ENCODE measurements at places on chromosomes 7 and 10.
A peak's percentile ranks its signal among the peaks of the same experiment; 100 is the strongest.

DNA sequence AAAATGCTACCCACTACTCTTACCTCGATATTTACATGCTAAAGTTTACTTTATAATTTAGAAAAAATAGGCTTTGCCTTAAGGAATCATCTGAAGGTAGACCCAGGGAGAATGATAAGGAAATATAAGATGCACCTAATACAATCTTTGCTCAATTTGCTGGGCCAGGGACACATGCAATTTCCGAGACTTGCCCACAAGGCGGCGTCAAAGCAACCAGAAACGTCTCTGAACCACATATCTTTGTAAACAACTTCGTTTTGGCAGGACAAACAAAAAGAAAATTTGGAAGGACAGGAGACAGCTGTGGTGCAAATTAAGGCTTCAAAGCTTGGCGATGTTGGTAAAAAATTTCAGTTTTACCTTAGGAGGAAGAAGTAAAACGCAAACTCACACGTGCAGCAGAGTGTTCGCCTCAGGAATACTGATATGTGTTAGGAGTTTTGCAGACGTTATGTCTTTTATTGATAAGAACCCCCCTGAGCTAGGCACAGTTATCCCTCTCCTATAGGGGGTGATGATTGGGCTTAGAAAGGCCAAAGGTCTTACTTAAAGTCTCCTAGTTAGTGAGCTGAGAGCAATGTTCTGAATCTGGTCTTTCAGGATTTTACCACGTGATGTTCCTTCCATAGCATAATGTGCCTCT is 134.3 kb downstream of the PRKCQ start:
- DNase-seq, result peak; percentile 14

- DNase-seq, result peak; percentile 84
These were observed 90.9 kb upstream of the SMNDC1 start for GRCh38 chr10:110395350-110396283.

DNA sequence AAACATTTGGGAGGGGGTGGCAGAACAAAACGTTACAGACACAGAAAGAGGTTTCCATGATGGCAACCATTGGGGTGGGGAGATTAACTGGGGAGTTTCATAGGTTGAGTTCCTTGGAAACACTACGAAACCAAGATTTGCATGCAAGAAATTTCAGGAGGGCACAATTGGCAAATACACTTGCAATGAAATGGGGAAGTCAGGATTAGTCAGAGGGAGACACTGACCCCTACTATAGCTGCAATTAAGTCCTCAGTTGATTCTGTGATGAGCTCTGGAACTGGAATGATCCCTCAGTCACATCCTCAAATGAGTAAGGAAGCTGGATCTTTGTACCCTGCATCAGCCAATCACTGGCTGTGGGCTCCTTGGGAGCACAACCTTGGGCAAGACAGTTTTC is 22.1 kb downstream of the CPEB3 start:
- DNase-seq, result no peak

DNA sequence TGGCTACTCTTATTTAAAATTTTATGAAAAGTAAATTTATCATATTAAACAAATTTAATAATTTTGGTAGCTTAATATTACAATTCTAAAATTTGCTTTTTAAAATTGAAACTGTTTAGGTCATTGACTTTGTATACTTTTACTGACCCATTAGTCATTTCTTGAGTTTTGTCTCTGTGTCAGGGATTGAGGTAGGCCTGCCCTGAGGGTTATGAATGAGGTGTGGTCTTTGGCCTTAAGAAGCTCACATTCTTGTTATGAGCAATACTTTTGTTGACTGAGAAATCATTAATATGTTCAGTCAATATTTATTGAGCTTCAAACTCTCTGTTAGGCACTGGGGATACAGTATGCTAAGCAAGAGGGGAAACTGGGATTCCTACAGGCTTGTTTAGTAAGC is 47.0 kb upstream of the RPA3 start:
- no peak for DNase-seq

DNA sequence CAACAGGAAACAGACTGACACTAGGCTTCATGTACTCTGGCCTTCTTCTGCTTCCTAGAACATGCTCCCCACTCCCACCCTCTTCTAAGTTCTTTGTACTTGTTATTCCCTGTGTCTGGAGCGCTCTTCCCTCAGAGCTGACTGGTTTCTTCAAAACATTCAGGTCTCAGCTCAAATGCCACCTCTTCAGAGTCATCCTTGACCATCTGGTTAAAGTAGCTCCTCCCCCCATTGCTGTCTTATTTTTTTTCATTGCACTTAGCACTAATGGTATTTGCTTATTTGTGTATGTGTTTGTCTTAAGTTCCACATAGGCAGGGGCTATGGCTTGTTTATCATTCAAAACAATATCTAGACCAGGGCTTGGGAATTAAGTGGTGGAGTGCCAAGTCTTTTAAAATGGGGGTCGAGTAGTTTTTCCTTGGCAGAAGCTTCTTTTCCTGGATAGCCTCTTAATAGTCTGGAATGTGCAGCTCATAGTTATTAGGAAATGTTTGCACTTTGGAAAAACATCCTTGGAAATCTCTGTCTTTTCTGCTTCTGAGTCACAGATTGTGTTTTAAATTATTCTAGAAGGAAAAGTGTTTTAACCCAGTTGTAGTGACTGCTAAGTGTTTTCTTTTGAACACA is 60.0 kb downstream of the RALA start:
- no peak for DNase-seq

DNA sequence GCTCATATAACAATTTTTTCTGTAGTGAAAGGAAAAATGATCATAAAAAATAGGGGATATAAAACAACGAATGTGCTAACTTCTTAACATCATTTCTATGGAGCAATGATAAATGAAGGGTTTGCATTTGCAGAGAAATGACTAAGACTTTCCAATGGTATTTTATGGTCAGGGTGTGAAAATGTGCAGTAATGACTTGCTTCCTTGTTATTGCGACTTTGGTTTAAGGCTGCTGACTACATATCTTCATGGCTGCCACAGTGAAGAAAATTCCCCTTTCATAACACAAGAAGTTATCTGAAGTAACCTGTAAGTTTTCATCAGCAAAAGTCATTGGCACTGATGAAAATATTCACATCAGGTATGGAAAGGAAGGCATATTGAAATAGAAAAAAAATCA is 166.1 kb upstream of the NRG3 start:
- no peak for DNase-seq

GRCh38 chr7:52726493-52726892 is 308.9 kb upstream of the POM121L12 start:
- DNase-seq, result no peak

- DNase-seq, result peak; percentile 66
These were observed 517.4 kb upstream of the ZMIZ1 start for GRCh38 chr10:78551184-78552005.

DNA sequence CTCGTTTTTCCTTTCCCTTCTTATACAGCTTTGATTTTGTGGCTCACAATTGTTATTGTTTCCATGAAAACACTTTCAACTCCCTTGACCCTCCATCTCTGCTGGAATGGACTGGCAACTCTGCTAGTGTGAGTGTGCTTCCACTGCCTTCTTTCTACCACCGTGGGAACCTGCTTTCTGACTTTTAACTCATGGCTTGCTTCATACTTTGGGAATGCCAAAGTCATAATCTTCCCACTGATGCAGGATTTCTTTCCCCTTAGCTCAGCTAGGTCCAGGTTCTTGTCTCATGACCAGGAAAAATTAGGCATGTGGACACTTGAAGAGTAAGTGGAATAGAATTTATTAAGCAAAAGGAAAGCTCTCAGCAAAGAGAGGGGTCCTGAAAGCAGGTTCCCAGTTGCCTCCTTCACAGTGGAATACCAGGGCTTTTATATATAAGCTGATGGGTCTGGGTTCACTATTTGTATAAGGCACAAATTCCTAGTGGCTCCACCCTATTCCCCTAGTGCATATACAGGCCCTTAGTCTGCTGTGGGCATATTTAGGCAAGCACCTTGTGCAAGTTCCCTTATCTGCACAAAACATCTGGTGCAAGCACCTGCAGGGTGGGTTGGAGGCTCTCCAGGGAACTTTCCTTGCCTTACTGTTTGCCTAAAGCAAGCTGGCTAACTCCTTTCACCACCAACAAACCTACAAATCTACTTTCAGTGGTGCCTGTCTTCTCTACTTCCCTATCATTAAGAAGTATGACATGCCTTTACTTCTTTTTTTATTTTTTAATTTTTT is 119.5 kb downstream of the CFAP58 start:
- no peak for DNase-seq

- DNase-seq, result peak; percentile 73
These were observed 220.0 kb downstream of the ARHGAP21 start for GRCh38 chr10:24503461-24504320.

DNA sequence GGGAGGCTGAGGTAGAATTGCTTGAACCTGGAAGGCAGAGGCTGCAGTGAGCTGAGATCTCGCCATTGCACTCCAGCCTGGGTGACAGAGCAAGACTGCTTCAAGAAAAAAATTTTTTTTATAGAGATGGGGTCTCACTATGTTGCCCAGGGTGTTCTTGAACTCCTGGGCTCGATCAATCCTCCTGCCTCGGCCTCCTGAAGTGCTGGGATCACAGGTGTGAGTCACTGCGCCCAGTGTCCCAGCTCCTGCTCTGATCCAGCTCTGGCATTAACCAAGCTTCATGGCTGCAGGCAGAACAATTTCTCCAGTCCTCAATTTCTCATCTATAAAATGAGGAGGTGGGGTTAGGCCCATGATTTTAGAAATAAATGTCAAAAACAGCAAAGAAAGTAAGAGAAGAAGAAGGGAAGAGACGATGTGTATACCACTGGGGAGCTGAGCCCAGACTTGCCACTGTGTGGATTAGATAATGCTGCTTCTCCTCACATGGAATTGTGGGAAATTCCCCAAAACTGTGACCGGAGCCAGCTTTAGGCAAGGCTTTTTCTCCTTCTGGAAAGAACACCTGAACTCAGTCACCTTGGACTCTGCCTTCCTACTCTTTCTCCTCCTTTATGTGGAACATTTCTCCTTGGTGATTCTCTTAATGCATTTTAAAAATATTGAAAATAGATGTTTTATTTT is 25.5 kb downstream of the IL15RA start:
- DNase-seq, result no peak

GRCh38 chr7:128123291-128124037 is 92.2 kb upstream of the LRRC4 start:
- DNase-seq, result no peak

GRCh38 chr7:70597066-70597465 is 534.9 kb upstream of the GALNT17 start:
- no peak for DNase-seq

GRCh38 chr10:48457949-48458661 is 146.8 kb downstream of the ARHGAP22 start:
- no peak for DNase-seq

DNA sequence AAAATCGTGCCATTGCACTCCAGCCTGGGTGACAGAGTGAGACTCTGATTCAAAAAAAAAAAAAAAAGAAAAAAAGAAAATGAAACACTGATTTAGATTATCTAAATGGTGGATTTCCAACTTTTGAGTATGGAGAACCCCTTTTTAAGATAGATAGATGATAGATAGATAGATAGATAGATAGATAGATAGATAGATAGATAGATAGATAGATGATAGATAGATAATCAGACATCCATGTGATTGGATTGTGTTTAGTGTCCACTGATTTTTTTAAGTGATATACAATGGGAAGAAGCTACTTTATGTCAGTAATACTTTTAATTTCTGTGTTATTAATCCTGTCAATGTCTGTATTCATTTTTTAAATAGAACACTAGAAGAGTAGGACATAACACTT is 6.0 kb downstream of the OIT3 start:
- DNase-seq, result no peak

- no peak for DNase-seq
These were observed 18.9 kb upstream of the SEPTIN7 start for GRCh38 chr7:35781767-35782515.

DNA sequence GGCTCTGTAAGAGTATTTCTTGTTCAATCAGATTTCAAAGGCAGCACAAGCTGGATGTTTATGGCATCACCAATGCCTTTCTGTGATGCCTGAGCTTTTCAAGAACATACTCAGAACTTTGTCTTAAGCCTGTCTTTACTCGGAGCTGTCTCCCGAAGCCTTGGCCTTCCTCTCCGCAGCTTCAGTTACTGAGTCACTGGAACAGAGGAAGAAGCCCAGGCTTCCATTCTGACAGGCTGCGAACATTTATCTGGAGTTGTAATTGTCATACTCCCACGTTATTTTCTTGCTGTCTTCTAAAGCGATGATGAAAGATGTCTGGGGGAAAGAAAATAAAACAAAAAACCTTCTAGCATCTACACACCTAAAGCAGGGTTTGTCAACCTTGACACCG is 43.9 kb downstream of the GRK5 start:
- DNase-seq, result no peak

- no peak for DNase-seq
These were observed 59.0 kb downstream of the PALD1 start for GRCh38 chr10:70537398-70538194.

- no peak for DNase-seq
These were observed 150.6 kb upstream of the FOXP2 start for GRCh38 chr7:114264023-114264422.

- DNase-seq, result no peak
These were observed 66.8 kb downstream of the CACNA2D1 start for GRCh38 chr7:82376739-82377138.
